ENCODE measurements at places on chromosomes 12 and 14. TPM values are rescaled to one million over a fixed set of nuclear protein-coding genes. Genes with fewer than 3 reads are reported as not detected.

The C14orf39 gene
- not detected for total RNA-seq

The A2M gene
- 4.2 TPM for total RNA-seq

The GPR65 gene
- 0.07 TPM for total RNA-seq

The SLC7A8 gene
- 8.0 TPM for total RNA-seq

The PRB2 gene
- total RNA-seq, result not detected

The RNASE1 gene
- 1.6 TPM for total RNA-seq

The SLC17A8 gene
- total RNA-seq, result not detected

The HCAR2 gene
- not detected for total RNA-seq

The POTEM gene
- not detected for total RNA-seq

The APPL2 gene
- total RNA-seq, result 56.4 TPM

The PIANP gene
- total RNA-seq, result 1.3 TPM

The MYH6 gene
- total RNA-seq, result not detected

The HSPB8 gene
- total RNA-seq, result 33.8 TPM

The GAS2L3 gene
- total RNA-seq, result 11.5 TPM

The FGD4 gene
- 28.5 TPM for total RNA-seq

The TSHR gene
- total RNA-seq, result not detected

The PPHLN1 gene
- total RNA-seq, result 48.0 TPM

The NTF3 gene
- 3.1 TPM for total RNA-seq

The SERPINA1 gene
- total RNA-seq, result not detected

The TTC9 gene
- total RNA-seq, result 1.8 TPM

The OR4E2 gene
- total RNA-seq, result not detected

The KRT5 gene
- total RNA-seq, result 0.52 TPM
